Dermis blood vessel endothelial cell (primary cell): ENCODE measurements at places on chromosomes 11 and 22. TPM values are rescaled to one million over a fixed set of nuclear protein-coding genes. Genes with fewer than 3 reads are reported as not detected.
A peak's percentile ranks its signal among the peaks of the same experiment; 100 is the strongest.

DNA sequence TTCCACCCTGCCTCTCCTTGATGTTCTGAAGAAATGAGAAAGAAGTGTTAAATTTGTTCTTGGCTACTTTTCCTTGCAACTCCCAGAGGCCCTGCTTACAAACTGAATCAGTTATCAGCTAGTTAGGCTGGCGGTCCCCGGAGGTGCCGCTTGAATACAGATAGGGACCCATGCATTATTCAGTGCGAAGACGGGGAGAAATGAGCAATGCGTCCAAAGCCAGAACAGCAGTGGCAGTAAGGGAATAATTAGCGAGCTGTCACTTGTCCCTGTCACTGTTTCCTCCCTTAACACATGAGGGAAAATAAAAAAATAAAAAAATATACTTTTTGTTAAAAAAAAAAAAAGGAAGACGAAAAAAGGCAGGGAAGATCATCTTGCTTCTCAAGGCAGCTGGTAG is 528.1 kb downstream of the MN1 start:
- DNase-seq = no peak

The OR5W2 gene
- not detected in 2 replicates for total RNA-seq

The TMPRSS6 gene
- total RNA-seq = not detected in 2 replicates

- DNase-seq = peak; percentile 73
Observed at GRCh38 chr11:96393753-96394348, 4.0 kb downstream of the JRKL start.

- DNase-seq = no peak
Observed at GRCh38 chr11:17004486-17005148, 9.6 kb downstream of the PLEKHA7 start.

GRCh38 chr11:1943576-1943975 is 3.6 kb upstream of the MRPL23 start:
- no peak for DNase-seq

GRCh38 chr22:45952151-45952550 is 24.8 kb downstream of the WNT7B start:
- no peak for DNase-seq

- DNase-seq = no peak
Observed at GRCh38 chr11:126060757-126061171, 1.9 kb downstream of the CDON start.

The APOBEC3C gene
- 0.68 and 3.9 TPM in 2 replicates for total RNA-seq

The FGF3 gene
- total RNA-seq = not detected in 2 replicates

The CRYBB3 gene
- total RNA-seq = 0.19 TPM in 1 of 2 replicates, not detected in the other

- no peak for DNase-seq
Observed at GRCh38 chr11:132457445-132457844, 1074.9 kb downstream of the OPCML start.

DNA sequence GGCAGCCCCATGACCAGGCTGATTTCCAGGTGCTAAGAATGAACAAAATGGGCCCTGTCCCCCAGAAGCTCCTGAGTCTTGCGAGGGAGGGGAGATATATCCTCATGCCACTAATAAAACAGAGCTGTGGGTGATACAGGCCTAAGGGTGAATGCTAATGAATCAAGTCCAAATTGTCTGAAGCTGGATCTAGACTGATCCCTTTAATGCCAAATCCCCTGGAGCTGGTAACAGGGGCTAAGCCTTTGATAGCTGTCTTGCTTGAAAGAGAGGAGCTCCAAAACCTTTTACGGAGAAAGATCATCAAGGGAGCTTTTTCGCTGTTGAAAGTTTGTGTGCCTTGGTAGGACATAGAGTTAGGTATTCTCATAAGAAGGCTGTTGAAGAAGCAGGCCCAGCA is 79.7 kb downstream of the PPFIBP2 start:
- no peak for DNase-seq

The MYO7A gene
- total RNA-seq = 7.7 and 8.7 TPM in 2 replicates

The GGTLC2 gene
- total RNA-seq = not detected in 2 replicates

DNA sequence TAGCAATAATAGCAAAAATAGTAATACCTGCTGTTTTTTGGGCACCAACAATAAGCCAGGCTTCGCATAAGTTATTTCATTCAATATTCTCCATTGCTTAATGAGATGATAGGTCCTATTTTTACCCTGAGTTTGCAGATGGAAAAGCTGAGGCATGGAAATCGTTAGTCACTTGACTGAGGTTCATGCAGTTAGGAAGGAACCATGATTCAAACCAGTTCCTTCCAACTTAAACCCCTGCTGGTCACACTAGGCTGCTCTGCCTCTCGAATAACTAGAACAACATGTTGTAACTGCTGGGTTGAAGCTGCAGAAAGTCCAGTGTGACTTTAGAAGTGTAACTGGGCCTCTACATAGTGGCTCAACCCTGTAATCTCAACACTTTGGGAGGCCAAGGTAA is 69.3 kb downstream of the SEZ6L start:
- no peak for DNase-seq

The ACCSL gene
- total RNA-seq = not detected in 2 replicates

DNA sequence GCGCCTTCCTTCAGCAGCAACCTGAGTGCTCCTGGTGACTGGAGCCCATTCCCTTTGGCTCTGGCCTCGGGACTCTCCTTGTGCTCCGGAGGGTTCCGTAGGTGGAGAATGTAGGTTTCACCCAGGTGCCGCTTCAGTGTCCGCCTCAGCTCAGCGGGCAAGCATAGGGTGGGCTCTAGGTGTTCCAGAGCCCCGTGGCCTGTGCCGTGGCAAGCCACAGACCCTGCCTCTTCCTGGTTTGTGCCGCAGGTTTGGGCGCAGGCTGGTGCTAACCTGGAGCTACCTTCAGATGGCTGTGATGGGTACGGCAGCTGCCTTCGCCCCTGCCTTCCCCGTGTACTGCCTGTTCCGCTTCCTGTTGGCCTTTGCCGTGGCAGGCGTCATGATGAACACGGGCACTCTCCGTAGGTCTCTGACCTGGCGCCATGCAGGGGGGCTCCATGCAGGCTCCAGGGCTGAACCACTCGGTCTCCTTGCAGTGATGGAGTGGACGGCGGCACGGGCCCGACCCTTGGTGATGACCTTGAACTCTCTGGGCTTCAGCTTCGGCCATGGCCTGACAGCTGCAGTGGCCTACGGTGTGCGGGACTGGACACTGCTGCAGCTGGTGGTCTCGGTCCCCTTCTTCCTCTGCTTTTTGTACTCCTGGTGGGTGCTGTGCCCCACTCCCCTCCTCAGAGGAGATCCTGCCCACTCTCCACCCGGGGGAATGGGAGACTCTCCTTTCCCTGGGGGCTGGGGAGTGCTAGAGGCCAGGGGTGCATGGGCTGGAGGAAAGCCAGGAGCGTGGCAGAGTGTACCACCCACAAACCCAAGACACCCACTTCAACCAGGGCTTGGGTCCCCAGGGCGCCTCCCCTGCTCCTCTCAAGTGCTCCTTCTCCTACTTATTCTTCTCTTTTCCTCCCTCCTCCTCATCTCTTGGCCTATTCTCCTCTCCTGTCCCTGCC is 2.4 kb downstream of the SLC22A12 start:
- DNase-seq = no peak

- no peak for DNase-seq
Observed at GRCh38 chr22:37619991-37620390, 11.4 kb downstream of the GGA1 start.

The OSBP2 gene
- total RNA-seq = 14.4 and 18.0 TPM in 2 replicates

The SERPING1 gene
- total RNA-seq = 0.19 and 0.85 TPM in 2 replicates

- no peak for DNase-seq
Observed at GRCh38 chr11:68977781-68978625, 2.8 kb downstream of the MRGPRD start.

- DNase-seq = peak; percentile 30
Observed at GRCh38 chr11:122048401-122048800, 67.6 kb downstream of the BLID start.

- peak; percentile 46 for DNase-seq
Observed at GRCh38 chr11:44766972-44767278, 40.2 kb downstream of the TSPAN18 start.

The SLC22A9 gene
- not detected in 2 replicates for total RNA-seq

GRCh38 chr11:128783513-128783912 is 83.6 kb downstream of the KCNJ1 start:
- DNase-seq = no peak

DNA sequence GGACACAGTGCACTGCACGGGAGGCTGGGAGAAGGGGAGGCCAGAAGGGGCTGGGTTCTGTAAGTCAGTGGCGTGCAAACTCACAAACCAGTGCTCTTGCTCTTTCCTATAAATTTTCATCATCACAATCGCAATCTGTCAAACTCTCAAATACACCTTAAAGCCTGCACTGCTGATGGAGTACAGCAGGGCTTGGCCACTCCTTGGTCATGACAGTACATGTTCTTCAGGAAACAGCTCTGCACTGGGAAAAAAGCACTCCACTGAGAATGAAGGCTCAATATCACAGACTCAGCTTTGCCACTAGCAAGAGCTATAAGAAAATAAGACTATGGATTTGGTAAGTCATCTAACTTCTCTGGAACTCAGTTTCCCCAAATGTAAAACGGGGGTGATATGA is 111.0 kb downstream of the RBFOX2 start:
- DNase-seq = no peak

The POU2AF2 gene
- total RNA-seq = not detected in 2 replicates

- no peak for DNase-seq
Observed at GRCh38 chr11:10500757-10501684, 40.0 kb downstream of the RNF141 start.

DNA sequence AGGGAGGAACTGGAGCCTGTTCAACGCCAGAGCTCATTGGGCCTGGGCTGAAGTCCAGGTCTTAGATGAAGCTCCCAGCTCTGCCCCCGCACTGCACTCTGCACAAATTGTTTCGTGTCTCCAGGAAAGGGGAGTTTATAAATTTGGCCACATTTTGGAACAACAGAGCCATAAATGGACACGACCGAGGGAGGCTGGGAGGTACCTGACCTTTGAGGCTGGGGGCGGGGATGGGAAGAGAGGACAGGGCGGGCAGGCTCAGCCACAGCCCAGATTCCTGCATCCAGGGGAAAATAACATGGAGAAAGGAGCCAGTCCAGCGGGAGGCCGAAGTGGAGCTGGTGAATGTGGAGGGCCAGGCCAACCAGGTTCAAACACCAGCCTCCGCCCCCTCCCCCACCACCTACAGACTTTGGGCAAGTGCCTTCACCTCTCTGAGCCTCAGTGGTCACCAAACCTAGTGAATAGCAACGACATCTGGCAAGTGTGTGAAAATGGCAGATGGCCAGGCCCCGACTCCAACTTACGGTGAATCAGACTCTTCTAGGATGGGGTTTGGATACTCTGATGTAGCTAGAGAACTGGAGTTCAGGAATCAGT is 36.8 kb upstream of the SMTN start:
- peak; percentile 56 for DNase-seq
